ENCODE measurements at places on chromosomes 2 and 18. TPM values are rescaled to one million over a fixed set of nuclear protein-coding genes. Genes with fewer than 3 reads are reported as not detected.

ANKRD30B gene
- not detected for total RNA-seq

DNA sequence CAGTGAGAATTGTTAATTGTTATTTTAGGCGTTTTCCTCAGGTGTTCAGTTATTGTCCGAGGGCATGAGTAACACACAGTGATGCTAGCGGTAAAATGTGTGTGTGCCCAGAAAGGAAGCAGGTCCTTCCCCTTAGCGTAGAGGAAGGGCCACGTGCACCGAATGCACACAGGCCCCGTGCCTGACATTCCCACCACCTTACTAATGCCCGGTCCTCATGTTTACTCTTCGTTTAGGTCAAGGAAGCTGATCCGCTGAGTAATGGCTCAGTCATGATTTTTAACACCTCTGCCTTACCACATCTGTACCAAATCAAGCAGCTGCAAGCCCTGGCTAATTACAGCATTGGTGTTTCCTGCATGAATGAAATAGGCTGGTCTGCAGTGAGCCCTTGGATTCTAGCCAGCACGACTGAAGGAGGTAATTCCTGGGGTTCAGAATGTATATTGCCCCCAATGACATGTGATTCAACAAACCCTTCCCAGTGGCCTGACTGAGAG is 76.7 kb downstream of the MERTK start:
- no peaks in the 10 kb centered on the region for H3K4me1 ChIP-seq
- H3K27ac ChIP-seq = no peak overlapping the region
- peaks cover 21% of the 10 kb centered on the region for H3K36me3 ChIP-seq
- H3K4me3 ChIP-seq = no peak overlapping the region

DNA sequence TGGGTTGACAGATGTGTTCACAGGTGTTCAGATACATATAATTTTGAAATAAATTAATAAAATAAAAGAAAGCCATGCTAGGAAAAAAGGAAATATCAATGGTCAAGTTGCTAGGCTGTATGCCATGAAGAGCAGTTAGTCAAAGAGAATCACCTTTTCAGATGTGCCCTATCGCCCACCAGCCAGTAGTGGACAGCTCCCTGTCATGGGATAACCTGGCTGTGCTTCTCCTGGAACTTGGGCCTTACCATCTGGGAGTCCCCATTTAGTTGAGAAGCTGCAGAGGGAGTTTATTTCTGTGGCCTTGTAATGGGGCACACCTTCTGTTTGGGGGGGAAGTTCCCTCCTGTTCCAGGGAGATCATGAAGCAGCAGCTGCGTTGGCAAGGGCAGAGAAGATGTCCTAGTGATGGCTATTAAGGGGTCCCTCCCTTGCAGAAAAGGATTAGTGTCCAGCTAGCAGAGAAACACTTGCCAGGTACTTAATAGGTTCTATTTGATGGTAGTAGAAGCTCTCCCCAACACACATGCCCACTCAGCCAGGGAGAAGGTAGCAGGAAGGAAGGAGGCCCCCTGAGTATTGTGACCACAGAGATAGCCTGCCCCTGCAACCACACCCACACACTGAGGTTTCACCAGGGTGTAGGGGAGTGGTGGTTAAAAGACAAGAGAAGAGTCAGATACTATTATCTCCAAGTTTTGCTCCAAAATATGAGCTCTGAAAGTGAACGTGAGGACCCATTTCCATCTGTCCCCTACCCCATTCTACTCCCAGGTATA is 117.7 kb downstream of the B3GNT2 start:
- no peak overlapping the region for H3K27ac ChIP-seq
- H3K4me1 ChIP-seq = no peaks in the 10 kb centered on the region
- DNase-seq = no peak
- no peaks in the 10 kb centered on the region for H3K36me3 ChIP-seq

GRCh38 chr2:241774419-241775222 is 2.0 kb upstream of the GAL3ST2 start:
- no peak overlapping the region for H3K27ac ChIP-seq
- H3K4me1 ChIP-seq = peaks cover 2% of the 10 kb centered on the region
- no peak overlapping the region for H3K4me3 ChIP-seq
- H3K27me3 ChIP-seq = peaks cover 4% of the 10 kb centered on the region
- peak; percentile 20 for DNase-seq
- H3K36me3 ChIP-seq = no peaks in the 10 kb centered on the region

TRIM43 gene
- 2.3 TPM for total RNA-seq

DNA sequence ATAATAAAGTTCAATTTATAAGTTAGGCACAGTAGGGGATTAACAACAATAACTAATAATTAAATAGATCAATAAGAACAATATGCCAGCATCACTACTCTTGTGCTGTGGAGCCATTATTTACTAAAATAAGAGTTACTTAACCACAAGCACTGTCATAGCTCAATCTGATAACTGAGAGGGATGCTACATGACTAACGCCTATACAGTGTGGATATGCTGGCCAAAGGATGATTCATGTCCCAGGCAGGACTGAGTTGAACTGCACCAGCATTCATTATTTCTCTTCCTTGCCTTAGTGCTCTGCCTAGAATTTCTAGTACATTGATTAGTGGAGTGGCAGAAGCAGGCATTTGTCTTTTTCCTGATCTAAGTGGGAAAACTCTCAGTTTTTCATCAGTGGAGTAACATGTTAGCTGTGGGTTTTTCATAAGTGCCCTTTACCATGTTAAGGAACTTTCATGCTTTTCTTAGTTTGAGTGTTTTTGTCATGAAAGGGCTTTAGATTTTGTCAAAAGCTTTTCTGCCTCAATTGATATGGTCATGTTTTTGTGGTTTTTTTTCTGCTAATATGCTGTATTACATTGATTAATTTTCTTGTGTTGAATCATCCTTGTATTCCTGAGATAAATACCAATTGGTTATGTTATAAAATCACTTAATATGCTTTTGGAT is 21.7 kb downstream of the KIAA1328 start:
- DNase-seq = no peak
- H3K27me3 ChIP-seq = no peaks in the 10 kb centered on the region
- peaks cover 16% of the 10 kb centered on the region for H3K36me3 ChIP-seq
- H3K27ac ChIP-seq = no peak overlapping the region
- no peaks in the 10 kb centered on the region for H3K4me1 ChIP-seq
- H3K4me3 ChIP-seq = no peak overlapping the region

UGT1A8 gene
- total RNA-seq = not detected

MZT2A gene
- total RNA-seq = 100 TPM

Data from glutamatergic neuron (in vitro differentiated cells).